ENCODE measurements at places on chromosomes 13 and 19.

DNA sequence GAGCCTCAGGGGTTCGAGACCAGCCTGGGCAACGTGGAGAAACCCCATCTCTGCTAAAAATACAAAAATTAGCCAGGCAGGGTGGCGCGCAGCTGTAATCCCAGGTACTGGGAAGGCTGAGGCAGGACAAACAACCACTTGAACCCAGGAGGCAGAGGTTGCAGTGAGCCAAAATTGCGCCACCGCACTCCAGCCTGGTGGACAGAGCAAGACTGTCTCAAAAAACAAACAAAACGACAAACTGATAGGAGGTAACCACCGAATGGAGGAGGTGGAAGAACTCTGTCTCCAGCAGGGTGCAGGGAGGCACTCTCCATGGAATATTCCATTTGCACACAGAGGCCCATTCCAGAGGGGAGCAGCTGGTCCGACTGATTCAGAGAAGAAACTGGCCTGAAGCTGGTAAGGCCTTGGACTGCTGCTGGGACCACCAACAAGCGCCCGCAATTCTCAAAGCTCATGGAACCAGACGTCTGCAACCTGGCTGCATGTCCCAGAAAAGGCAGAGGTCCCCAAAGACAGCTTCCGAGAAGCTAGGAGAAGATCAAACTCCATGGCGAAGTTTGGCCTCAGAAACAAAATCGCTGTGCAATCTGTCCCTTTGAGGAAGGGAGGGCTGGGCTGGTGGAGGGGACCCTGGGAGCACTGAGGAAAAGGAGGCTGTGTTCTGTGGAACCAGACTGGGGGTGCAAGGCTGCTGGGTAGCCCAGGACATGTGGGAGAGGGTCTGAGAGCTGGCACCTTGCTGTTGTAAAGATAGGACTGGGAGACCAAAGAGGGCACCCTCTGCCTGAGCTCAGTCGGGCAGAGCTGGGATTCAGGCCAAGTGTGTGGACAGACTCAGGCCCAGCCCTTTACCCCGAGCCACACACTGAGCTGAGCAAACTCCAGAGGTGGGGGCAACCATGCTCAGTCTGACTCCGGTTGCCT is 35.2 kb downstream of the SLC25A42 start:
- DNase-seq, result no peak

DNA sequence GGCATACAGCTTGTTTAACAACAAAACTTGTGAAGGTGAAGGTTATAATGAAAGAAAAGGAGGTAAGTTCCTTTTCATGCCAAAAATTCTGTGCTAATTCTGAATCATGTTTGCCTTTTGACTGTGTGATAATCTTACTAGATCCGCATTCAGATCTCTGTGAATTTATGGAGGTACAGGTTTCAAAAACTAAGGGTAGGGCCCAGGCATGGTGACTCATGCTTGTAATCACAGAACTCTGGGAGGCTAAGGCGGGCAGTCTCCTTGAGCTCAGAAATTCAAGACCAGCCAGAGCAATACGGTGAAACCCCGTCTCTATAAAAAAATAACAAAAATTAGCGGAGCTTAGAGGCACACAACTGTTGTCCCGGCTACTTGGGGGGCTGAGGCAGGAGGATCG is 45.9 kb downstream of the PCDH9 start:
- DNase-seq, result no peak

- DNase-seq, result no peak
These were observed 633.1 kb downstream of the EFNB2 start for GRCh38 chr13:105902396-105902795.

- DNase-seq, result no peak
These were observed 5.2 kb upstream of the ZNF507 start for GRCh38 chr19:32339988-32340874.

- no peak for DNase-seq
These were observed 31.6 kb downstream of the THSD1 start for GRCh38 chr13:52374389-52374788.
